ENCODE measurements at places on chromosomes 12 and 14.

DNA sequence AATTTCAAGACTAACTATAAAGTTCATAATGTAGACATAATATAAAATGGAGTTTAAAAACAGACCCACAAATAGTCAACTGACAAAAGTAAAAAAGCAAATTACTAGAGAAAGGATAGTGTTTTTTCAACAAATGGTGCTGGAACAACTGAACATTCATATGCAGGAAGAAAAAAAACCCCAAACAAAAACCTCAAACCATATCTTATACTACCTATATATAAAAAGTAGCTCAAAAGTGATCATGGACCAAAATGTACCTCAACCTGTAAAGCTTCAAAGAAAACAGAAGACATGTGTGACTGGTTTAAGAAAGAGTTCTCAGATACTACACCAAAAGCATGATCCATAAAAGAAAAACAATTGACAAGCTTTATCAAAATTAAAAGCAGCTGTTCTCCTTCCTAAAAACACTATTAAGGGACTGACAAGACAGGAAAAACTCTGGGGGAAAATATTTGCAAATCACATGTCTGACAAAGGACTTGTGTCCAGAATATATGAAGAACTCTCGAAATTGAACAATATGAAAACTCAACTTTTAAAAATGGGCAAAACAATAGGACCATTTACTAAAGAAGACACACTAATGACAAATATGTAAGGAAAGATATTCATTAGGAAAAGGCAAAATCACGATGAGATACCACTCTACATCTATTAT lies 22.7 kb upstream of the ARID4A start:
- DNase-seq, result no peak

DNA sequence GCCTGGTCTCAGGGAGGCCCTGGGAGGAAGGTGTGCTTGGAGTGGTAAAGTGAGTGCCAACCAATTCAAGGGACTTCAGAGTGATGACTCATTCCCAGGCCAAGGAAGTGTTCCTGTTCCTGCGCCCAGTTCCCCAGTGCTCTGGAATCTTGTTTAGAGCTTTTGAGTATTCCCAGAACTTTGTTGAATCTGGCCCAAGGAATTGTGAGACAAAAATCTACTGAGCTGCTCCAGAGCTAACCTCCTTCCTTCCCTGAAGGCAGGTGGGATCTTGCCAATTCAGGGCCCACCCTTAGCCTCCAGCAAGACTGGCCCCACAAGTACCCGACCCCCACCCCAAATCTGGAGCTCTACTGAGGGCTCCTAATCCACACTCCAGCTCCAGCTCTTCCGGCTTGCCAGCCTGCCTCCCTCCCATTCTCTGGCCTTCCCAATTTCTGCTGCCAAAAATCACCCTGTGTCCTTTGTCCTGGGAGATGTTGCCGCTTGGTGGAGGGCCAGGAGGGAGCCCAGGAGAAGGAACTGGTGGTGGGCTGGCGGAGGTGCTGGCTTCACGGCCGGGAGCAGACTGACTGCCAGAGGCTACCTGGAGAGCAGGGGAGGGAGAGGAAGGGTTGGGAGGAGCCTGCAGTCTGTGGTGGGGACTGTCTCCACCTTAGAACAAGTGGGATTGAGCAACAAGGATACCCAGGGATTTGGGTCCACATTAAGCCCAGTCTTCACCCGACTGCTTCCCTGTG lies 2.0 kb upstream of the ATN1 start:
- no peak for DNase-seq

DNA sequence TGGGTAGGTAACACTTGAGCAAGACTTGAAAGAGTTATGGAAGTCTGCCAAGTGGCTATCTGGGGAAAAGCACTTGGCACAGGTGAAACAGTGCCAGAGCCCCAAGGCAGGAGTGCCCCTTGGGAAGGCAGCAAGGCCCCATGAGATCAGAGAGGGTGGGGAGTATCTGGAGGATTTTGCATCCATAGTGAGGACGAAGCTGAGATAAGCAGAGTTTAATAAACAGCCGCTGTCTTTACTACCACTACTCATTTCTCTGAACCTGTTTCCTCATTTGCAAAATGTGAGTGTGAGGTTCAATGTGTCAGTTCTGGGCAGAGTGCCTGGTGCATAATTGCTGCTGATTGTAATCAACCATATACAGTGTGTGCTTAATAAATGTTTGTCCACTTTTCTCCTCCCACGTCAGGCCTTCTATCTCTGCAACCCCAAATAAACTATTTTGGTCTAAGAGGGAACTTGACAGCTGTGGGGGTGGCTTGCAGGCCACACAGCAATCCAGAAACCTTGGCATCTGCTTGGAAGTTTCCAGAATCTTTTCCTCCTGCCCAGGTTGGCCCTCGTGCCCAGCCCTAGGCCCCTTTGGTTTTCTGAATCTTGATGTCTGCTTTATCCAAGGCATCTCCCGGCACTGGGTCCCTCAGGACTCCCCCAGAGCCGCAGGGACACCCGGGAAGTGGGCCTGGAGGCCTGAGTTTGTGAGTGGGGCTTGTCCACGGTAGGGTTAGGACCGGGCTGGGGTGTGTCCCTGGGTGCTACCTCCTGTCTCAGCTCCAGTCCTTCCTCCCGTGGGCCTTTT lies 4.5 kb downstream of the ABCB9 start:
- no peak for DNase-seq

DNA sequence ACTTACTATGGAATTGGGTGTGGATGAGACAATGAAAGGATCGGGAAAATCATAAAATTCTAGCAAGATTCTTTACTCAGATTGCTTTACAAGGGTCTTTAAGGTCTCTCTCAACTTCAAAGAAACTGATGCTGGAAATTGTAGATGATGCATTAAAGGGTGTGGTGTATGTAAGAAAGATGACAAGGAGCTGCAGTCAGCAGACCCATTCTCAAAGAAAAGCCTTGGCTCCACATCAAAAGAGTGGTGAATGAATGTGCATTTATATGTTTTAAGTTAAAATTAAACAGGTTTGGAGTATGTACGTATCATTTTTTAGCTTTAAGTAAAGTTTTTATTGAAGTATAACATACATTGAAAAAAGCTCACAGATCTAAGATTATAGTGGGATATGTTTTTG lies 194.5 kb downstream of the C12orf75 start:
- DNase-seq, result no peak

- no peak for DNase-seq
These were observed 95.8 kb downstream of the SLC15A4 start for GRCh38 chr12:128727999-128728398.

DNA sequence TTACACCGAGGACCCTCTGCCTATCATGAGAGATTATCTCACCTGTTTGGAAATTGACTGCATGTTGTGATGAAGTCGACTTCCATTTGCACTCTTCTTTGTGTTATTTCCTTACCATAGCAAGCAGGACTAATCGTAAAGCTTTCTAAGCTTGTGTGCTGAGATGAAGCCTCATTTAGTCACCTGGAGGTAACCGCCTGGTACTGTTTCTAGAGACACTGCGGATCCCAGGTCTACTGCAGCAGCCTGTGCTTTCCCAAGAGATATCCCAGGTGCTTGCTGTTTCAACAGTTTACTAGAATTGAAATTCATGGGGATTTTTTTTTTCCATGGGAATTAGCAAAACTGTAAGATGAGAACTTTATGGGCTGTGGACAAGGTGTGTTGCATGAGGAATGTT lies 131.8 kb downstream of the PTPRR start:
- no peak for DNase-seq

DNA sequence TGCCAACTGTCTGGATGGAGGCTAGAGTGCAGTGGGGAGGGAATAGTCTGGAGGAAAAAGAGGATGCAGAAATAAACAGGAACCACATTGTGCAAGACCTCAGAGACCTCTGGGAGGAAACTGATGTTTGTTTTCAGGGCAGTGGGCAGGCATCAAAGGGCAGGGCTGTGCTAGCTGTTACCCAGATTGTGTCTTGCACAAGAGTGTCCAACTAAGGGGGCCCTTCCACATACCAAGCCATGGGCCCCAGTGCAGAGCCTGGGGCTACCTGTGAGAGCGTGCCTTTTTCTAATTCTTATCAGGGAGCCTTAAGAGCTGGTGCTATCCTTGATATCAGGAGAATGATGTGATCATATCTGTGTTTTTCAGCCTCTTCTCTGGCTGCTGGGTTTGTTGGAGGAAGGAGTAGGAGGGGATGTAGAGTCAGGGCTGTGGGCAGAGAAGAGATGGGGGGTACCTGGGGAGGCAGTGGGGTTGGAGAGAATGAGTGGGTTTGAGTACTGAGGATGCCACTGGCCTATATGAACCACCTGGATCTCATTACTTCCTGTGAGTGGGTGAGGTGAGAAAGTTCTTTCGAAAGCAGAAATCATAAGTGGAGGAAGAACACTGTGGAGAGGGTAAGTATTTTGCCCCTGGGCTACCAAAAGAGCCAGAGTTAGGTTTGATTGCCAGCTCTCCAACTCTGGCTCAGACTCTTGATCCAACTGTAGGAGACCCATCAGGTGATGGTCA lies 259.2 kb upstream of the CRY1 start:
- DNase-seq, result peak; percentile 3

- DNase-seq, result no peak
These were observed 13.7 kb upstream of the OR6J1 start for GRCh38 chr14:22657861-22658260.

DNA sequence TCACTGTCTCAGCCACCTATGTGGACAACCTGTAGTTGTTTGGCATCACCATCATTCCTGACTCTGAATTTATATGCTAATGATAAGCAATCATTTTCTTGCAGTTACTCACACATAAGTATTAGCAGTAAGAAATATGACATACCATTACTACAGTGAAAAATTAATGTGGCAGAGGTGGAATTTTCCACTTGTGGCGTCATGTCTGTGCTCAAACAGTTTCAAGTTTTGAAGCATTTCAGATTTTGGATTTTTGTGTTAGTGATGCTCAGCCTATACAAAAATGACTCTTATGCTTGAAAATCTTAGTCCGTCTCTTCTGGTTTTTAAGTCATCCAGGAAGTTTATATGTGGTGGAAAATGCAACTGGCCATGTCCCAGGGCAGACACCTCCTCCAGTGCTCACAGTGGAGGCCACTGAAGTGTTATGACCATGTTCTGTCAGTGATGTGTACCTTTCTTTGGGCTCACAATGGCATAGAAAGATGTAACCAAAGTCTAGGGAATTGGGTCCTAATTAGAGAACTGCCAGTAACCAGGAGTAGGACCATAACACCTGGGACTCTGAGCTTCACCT lies 220.6 kb downstream of the SYT1 start:
- DNase-seq, result no peak

All from head of caudate nucleus (tissue), 42 donors.